ENCODE measurements at places on chromosomes 1 and 21.
A peak's percentile ranks its signal among the peaks of the same experiment; 100 is the strongest.

- peak; percentile 6 for DNase-seq
- H3K4me3 ChIP-seq = no peak overlapping the region
- no peak overlapping the region for H3K27ac ChIP-seq
- H3K27me3 ChIP-seq = no peaks in the 10 kb centered on the region
These were observed 551.5 kb downstream of the LMO4 start for GRCh38 chr1:87880098-87880760.

- no peak overlapping the region for H3K4me3 ChIP-seq
- H3K27ac ChIP-seq = no peak overlapping the region
- DNase-seq = no peak
- H3K27me3 ChIP-seq = no peaks in the 10 kb centered on the region
- no peaks in the 10 kb centered on the region for H3K36me3 ChIP-seq
- H3K4me1 ChIP-seq = no peaks in the 10 kb centered on the region
These were observed 99.3 kb upstream of the PLD5 start for GRCh38 chr1:242623756-242624155.

DNA sequence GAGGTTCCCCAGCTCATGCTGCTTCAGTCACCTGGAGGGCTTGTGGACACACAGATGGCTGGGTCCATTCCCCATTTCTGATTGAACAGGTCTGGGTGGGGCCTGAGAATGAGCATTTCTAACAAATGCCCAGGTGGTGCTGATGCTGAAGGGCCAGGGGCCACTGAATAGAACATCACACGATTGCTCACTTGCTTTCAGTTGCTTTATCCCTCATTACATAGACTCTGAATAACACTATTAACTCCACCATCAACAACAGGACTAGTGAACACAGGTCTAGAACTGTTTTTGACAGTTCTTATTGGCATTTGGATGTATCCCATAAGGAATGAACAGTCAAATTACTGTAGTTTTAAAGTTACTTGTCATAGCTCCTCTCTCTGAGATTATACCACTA, 12.1 kb downstream of the TRAPPC10 start:
- peaks cover 10% of the 10 kb centered on the region for H3K4me1 ChIP-seq
- no peak overlapping the region for H3K27ac ChIP-seq
- no peak overlapping the region for H3K4me3 ChIP-seq

- H3K4me3 ChIP-seq = no peak overlapping the region
- peaks cover 24% of the 10 kb centered on the region for H3K27me3 ChIP-seq
- H3K36me3 ChIP-seq = no peaks in the 10 kb centered on the region
- H3K27ac ChIP-seq = no peak overlapping the region
These were observed 5.4 kb upstream of the NUAK2 start for GRCh38 chr1:205326812-205327466.

- no peaks in the 10 kb centered on the region for H3K27me3 ChIP-seq
- no peak for DNase-seq
- no peaks in the 10 kb centered on the region for H3K4me1 ChIP-seq
- H3K36me3 ChIP-seq = no peaks in the 10 kb centered on the region
- H3K4me3 ChIP-seq = no peak overlapping the region
These were observed 101.6 kb downstream of the AJAP1 start for GRCh38 chr1:4755864-4756504.

- no peaks in the 10 kb centered on the region for H3K4me1 ChIP-seq
- no peaks in the 10 kb centered on the region for H3K36me3 ChIP-seq
These were observed 24.0 kb upstream of the PAX7 start for GRCh38 chr1:18606443-18607288.

DNA sequence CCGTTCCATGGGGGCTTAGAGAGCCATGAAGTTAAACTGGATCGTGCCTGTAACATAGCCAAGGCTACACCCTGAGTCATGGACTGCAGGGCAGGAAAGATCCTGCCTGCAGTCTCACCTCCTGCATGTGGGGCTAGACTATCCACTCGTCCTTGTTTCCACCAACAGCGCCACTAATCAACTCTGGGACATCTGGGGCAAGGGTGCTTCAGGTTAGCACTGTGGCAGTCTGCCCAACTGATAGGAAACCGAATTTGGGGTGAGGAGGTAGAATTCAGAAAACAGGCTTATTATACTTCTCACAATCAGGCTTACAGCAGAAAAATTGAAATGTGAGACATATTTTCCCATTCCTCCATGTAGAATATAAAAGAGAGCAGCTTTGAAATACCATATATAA, 85.2 kb upstream of the ADAM30 start:
- no peak overlapping the region for H3K4me3 ChIP-seq
- DNase-seq = no peak
- H3K27me3 ChIP-seq = no peaks in the 10 kb centered on the region

DNA sequence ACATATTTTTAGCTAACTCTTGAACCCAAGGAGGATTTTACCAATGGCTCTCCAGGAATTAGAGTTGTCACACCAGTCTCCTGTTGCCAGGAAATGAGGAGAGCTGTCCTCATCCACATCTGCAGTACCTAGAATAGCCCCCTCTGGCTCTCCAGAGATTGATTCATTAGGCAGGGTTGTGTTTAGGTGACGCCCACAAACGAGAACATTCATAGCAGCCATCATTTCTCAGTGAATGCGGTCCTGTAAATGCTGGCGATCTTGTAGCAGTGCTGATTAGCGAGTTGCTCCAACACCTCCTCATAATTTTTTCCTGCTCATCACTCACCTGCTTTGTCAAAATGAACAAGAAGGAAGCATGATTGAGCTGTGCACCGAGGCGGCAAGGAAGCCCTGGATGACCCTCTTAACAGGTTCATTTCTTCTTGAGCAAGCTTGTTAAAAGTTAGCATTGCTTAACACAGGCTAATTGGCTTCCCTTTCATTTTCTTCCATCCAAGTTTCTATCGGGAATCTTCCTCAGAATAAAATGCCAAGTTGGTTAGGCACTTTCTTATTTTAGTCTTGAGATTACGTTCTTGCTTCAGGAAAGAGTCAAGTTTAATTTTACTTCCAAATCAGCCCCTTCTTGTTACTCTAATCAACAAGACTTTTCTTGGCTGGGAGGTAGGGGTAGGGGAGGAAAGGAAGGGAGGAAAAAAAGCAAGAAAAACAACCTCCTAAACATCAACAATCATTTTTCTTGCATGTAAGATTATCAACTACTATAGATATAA, 16.5 kb upstream of the KLHDC8A start:
- no peak overlapping the region for H3K4me3 ChIP-seq
- H3K36me3 ChIP-seq = no peaks in the 10 kb centered on the region
- no peak overlapping the region for H3K27ac ChIP-seq
- peak; percentile 15 for DNase-seq
- H3K27me3 ChIP-seq = peaks cover 5% of the 10 kb centered on the region
- peaks cover 8% of the 10 kb centered on the region for H3K4me1 ChIP-seq

GRCh38 chr1:244955661-244956060, 91.3 kb upstream of the HNRNPU start:
- H3K4me3 ChIP-seq = no peak overlapping the region
- DNase-seq = no peak
- H3K27ac ChIP-seq = no peak overlapping the region
- no peaks in the 10 kb centered on the region for H3K4me1 ChIP-seq
- no peaks in the 10 kb centered on the region for H3K36me3 ChIP-seq

GRCh38 chr21:37907076-37907475, 9.2 kb downstream of the KCNJ6 start:
- no peak overlapping the region for H3K4me3 ChIP-seq
- no peaks in the 10 kb centered on the region for H3K27me3 ChIP-seq
- no peaks in the 10 kb centered on the region for H3K36me3 ChIP-seq

GRCh38 chr1:116875391-116875790, 34.3 kb upstream of the PTGFRN start:
- H3K4me1 ChIP-seq = no peaks in the 10 kb centered on the region
- no peaks in the 10 kb centered on the region for H3K27me3 ChIP-seq
- DNase-seq = no peak
- no peaks in the 10 kb centered on the region for H3K36me3 ChIP-seq
- H3K4me3 ChIP-seq = no peak overlapping the region

DNA sequence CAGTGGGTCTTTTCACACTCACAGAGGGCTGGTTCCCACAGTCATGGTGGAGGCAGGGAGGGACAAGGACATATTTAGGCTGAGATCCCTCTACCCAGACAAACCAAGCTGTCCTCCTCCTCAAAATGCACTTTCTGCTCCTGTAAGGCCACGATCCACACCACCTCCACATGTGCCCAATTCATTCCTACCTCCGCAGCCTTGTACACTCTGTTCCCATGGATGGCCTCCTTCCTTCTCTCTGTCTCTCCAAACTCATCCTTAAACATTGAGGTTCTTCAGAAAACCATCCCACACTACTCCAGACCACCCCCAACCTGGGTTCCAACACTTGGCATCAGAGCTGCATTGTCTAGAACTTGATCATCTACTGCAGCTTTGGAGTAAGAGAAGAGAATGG, 404.3 kb upstream of the BEND5 start:
- no peaks in the 10 kb centered on the region for H3K4me1 ChIP-seq
- no peak overlapping the region for H3K27ac ChIP-seq
- H3K36me3 ChIP-seq = no peaks in the 10 kb centered on the region

- H3K4me1 ChIP-seq = no peaks in the 10 kb centered on the region
- H3K27ac ChIP-seq = no peak overlapping the region
- no peak overlapping the region for H3K4me3 ChIP-seq
- no peaks in the 10 kb centered on the region for H3K27me3 ChIP-seq
- no peak for DNase-seq
These were observed 68.7 kb downstream of the MAP10 start for GRCh38 chr1:232873931-232874330.

DNA sequence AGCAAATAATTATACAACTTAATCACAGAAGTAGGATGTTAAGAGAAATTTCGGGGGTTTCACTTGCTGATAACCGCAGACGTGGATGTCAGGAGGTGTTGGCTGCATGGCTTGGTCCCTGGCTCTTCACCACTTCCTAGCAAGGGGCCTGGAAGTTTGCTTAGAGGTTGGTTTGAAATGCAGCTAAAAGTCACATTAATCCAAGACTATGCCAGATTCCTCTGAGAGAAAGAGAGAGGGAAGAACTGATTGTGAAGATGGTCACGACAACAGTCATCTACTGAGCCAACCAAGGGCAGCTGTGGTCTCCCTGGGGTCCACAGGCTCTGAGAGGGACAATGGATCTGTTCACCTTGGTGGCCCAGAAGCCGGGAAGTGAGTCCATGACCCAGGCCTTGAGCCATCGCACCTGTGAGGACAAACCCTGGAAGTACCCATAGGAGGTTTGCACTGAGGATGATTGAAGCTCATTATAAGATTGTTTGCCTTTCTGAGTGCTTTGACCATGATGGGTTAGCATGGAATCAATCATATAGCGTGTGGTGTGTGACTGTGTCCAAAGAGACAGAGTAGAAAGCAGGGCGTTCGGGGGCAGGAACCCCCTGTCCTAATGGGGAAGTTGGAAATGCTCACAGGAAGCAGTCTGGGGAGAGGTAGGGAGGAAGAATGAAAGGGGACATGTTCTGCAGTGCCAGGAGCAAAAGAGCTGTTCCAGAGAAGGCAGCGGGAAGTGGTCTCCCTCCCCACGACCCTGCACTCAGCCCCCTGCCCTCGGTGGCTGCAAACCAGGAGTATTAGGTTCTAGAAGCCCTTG, 47.1 kb downstream of the UMODL1 start:
- H3K4me1 ChIP-seq = peaks cover 2% of the 10 kb centered on the region
- peaks cover 26% of the 10 kb centered on the region for H3K27me3 ChIP-seq
- no peak overlapping the region for H3K27ac ChIP-seq

DNA sequence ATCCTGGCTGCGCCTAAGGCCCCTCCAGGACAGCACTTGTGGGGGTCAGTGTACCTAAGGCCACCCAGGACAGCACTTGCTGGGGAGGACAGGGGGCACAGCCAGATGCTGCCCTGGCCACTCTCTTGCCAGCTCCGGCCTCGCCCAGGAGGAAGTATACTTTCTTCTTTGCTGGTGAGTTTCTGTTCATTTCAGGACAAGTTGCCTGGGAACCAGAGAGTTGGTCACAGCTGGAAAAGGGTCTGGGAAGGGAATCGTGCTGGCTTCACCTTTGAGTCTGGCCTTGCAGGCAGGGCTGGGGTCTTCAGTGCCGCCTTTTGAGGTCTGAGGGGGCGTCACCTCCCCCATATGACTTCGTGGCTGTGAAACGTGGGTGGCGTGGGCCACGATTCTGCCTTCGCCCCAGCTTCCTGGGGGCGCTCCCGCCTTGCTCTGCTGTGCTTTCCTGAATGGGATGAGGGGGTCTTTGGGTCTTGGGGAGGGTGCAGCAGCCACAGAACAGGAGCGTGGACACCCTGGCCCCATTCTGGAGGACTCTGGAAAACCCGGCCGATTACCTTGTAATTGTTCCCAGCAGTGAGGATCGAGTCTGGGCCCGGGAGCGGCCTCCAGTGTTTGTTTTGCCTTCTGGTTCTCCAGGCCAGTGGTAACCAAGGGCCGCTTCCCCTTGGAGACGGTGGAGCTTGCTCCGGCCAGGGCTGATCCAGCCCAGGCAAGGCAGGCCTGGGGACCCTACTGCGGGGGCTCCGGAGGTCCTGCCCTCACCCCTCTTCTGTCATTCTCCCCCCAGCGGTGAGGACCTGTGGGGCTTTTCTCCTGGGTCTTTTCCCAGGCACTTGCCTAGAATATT, 45.9 kb downstream of the SPSB1 start:
- H3K4me1 ChIP-seq = no peaks in the 10 kb centered on the region
- H3K36me3 ChIP-seq = peaks cover 2% of the 10 kb centered on the region
- no peak overlapping the region for H3K4me3 ChIP-seq
- H3K27ac ChIP-seq = no peak overlapping the region
- no peak for DNase-seq

DNA sequence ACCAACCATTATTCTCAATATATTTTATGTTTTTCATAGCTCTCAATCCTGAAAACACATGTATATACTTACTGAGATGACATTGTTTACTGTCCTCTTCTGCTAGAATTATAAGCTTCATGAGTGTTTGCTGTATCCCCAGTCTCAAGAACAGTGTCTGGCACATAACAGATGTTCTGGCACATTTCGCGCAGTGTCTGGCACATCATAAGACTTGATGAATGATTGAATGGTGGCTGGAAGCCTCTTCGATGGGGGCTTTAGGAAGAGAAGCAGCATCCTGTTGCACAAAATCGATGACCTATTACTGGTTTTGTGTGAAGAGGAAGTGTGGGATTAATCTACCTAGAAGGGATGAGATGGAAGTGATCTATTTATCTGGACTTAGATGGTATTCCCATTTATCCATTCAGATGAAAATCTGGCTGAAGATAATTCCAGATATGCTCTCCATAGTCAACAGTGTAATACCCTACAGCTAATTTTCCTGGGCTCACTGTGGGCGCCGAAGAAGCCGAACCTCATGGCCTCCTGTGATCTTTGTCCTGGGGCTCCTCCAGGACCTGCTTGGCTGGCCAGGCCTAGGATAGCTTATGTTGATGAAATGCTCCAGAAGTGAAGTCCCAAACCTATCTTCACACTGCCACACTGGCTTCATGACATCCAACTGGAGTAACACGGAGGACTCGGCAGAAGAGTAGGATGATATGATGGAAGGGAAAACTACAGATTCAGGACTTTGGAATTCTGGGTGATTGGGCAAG, 26.5 kb downstream of the CD34 start:
- no peak for DNase-seq
- H3K27me3 ChIP-seq = no peaks in the 10 kb centered on the region
- peaks cover 17% of the 10 kb centered on the region for H3K4me1 ChIP-seq
- H3K36me3 ChIP-seq = no peaks in the 10 kb centered on the region

- peaks cover 47% of the 10 kb centered on the region for H3K27me3 ChIP-seq
- no peak within 1 kb of the TSS for H3K4me3 ChIP-seq
- peak; percentile 17 for DNase-seq
- no peaks in the 10 kb centered on the region for H3K4me1 ChIP-seq
- H3K27ac ChIP-seq = no peak within 1 kb of the TSS
- no peaks in the 10 kb centered on the region for H3K36me3 ChIP-seq
These were observed at the start of gene CELF3 for GRCh38 chr1:151716771-151717631. Gene CELF3, minus strand, starts transcription at chr1:151716803. Its CDS starts 783 bp downstream, at chr1:151716020.
